Bronchial epithelial cell (primary cell): ENCODE measurements at places on chromosomes 6 and 20. TPM values are rescaled to one million over a fixed set of nuclear protein-coding genes. Genes with fewer than 3 reads are reported as not detected.

VSTM2L gene
- total RNA-seq = 5.0 TPM in 2 replicates

OTOR gene
- total RNA-seq = not detected in 2 replicates

PLEKHG1 gene
- total RNA-seq = 10.5 and 26.2 TPM in 2 replicates

PAQR8 gene
- 1.3 and 5.6 TPM in 2 replicates for total RNA-seq

SCGN gene
- not detected in 2 replicates for total RNA-seq

RIMS1 gene
- under 0.01 and 0.26 TPM in 2 replicates for total RNA-seq

MLN gene
- not detected in 2 replicates for total RNA-seq

MMP24 gene
- total RNA-seq = under 0.01 TPM in 1 of 2 replicates, not detected in the other

EDEM2 gene
- 36.3 and 63.0 TPM in 2 replicates for total RNA-seq

BCAS1 gene
- 0.90 TPM in 1 of 2 replicates, not detected in the other for total RNA-seq

KCNK16 gene
- total RNA-seq = not detected in 2 replicates

CRISP2 gene
- total RNA-seq = not detected in 2 replicates

CGAS gene
- total RNA-seq = 3.6 and 3.9 TPM in 2 replicates

HLA-DRA gene
- total RNA-seq = 0.13 TPM in 1 of 2 replicates, not detected in the other

LY6G6C gene
- 0.38 TPM in 1 of 2 replicates, not detected in the other for total RNA-seq

TINAG gene
- total RNA-seq = not detected in 2 replicates

ZNF311 gene
- total RNA-seq = 3.8 and 3.9 TPM in 2 replicates
